ENCODE measurements at places on chromosomes 1 and 21.

DNA sequence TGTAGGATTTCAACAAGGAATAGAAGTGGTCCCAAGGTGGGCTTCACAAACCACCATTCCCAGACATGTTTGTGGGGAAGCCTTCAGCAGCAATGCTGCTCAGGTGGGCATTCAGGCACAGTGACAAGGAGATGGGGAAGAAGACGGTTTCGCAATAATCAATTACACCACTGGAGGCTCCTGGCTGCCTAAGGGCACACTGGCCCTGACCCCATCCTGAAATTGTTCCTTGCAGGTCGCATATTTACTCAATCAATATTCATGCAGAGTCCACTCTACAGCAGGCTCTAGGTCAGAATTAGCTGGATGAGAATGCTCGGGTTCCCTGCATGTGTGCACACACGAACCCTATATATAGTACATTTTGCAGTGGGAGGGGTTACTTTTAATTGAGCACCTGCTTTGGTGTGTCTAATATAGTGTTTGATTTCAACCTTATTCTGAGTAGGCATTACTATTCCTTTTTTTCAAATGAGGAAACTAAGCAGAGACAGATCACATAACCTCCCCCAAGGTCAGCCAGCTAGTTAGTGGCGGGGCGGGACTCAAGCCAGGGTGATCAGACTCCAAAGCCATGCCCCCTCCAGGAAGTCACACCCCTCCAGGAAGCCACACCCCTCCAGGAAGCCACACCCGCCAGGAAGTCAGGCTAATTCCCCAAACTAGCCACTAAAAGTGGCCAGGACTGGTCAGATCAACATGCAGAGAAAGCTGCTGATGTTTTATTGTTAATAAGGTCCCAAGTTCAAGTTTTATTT, 106.5 kb downstream of the HLCS start:
- DNase-seq: no peak

GRCh38 chr1:19046972-19047731, 90.7 kb upstream of the IFFO2 start:
- DNase-seq: no peak

DNA sequence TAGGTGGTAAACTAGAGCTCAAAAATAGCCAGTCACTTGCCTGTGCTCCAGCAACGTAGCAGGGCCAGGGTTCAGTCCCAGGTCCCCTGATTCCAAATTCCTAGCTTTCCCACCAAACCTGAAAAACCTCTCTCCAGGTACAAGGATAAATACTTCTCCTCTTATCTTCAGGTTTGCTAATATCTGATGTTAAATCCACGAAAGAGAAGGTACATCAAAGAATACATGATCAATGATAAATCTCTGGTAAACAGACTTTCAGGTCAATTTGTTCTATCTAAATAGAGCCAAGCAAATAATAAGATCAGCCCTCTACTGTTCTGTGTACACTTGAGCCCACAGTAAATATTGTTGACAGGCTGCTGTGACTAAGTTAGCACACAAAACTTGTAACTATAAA, 52.1 kb upstream of the AKT3 start:
- no peak for DNase-seq

GRCh38 chr1:15400627-15401026, 9.1 kb upstream of the EFHD2 start:
- DNase-seq: no peak

GRCh38 chr1:195804547-195804946, 803.7 kb downstream of the KCNT2 start:
- DNase-seq: no peak

- DNase-seq: no peak
Observed at GRCh38 chr21:35079181-35079580, 30.1 kb upstream of the RUNX1 start.

DNA sequence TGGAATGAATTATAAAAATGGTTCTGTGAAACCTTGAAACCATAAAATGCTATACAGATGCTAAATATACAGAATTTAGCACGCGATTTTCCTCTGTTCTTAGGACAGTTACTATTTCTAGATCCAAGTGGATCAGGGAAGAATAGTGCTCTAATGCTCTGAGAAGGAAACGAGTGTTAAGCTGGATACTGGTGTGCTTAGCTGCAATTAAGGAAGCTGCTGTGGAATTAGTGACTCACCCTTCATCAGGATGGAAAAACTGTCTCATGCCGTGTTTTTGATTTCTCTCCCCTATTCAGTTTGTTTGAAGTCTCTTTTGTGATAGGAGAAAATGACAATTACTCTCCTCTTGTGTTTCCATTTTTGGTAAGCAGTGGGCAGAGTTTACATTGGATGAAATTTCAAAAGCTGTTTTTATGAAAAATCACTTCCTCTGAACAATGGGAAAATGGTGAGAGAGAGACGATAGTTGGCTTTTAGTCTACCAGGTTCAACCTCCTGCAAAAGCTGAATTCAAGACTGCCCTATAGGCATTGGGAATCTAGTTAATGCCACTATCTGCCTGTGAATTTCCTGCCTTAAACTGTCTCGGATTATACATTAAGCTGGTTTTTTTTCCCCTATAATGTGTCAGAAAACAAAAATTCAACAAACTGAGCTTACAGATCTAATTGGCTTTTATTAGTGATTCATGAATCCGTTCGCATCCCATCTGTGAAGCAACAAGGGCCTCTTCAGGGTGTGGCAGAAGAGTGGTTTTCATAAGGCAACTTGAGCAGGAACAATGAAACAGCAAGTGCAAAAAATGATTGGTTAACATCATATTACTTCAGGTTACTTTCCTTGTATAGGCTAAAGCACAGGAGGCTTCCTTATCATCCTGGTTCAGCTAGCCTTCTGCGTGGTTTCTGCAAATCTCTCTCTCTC, 179.8 kb downstream of the ST6GALNAC3 start:
- no peak for DNase-seq

- DNase-seq: no peak
Observed at GRCh38 chr1:164625004-164625617, 66.1 kb downstream of the PBX1 start.

- DNase-seq: no peak
Observed at GRCh38 chr1:34975771-34976170, 9.4 kb downstream of the TMEM35B start.

- DNase-seq: no peak
Observed at GRCh38 chr1:223803211-223803610, 42.5 kb downstream of the TP53BP2 start.

GRCh38 chr1:176696109-176696508, 233.1 kb downstream of the PAPPA2 start:
- no peak for DNase-seq

DNA sequence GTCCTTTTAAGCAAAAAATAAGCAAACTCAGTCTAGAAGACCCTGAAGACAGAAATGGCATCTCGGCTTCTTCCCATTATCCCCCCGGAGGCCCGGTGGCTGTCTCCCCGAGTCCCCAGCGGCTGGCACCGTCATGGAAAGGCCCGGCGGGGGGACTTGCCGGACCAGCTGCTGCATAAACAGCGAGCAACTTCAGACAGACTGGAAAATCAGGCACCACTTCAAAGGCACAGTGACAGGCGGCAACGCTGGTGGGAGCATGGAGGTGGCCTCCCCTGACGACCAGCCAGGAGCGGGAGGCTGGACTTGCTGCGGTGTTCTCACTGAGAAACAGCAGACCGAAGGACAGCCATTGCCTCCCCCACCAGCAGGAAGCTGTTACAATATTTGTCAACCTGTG, 18.4 kb upstream of the C1QA start:
- DNase-seq: no peak

DNA sequence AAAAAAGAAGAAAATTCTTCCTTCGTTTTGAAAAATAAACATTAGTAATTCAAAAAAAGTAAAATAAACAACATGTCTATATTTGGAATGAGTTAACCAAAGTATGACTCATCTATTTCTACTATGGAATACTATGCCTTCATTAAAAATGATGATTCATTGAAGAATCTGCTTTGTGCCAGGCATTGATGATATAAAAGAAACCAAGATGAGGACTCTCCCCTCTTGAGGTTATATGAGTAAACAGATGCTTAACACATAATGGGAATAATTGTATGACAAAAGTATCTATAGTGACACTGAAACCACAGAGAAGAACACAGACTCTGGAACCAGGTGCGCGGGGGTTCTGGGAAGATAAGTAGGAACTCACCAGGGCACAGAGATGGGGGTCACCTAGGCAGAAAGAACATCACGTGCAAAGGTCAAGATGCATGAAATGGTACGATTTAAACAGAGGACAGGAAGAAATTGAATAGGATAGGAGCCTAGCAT, 18.8 kb downstream of the ELF3 start:
- no peak for DNase-seq

- no peak for DNase-seq
Observed at GRCh38 chr1:240811256-240811655, 199.3 kb upstream of the GREM2 start.

GRCh38 chr21:35579520-35580293, 480.6 kb downstream of the SETD4 start:
- DNase-seq: no peak

- no peak for DNase-seq
Observed at GRCh38 chr1:147821883-147822282, 61.5 kb upstream of the GJA5 start.

DNA sequence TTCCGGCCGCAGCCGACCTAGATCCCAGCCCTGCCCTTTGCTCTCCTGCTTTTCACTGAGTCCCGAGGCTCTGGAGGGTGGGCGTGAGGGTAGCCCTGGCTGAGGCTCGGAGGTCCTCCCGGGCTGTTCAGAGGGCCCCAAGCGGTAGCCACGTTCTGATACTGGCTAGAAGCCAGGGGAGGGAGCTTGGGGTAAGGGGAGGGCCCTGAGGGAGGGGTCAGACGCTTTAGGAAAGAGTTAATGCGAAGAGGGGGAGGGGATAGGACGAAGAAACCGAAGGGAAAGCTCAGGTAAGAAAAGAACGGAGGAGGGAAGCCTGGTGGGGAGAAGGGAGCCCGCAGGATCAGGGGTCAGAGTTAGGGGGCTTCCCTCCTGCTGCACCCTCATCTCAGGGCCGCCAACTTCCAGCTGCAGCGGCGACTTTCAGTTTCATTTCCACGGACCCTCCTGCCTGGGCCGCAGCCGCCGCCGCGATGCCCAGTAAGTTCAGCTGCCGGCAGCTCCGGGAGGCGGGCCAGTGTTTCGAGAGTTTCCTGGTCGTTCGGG, at the start of gene MOV10:
MOV10 (plus strand) TSS at position 220 of the 546 bp plus-strand sequence; CDS start at position 474, 254 bp downstream.
- peak; percentile 50 for DNase-seq

GRCh38 chr1:17913326-17914115, 158.4 kb downstream of the ACTL8 start:
- DNase-seq: no peak

GRCh38 chr21:25080141-25080540, 527.1 kb downstream of the MRPL39 start:
- DNase-seq: no peak

DNA sequence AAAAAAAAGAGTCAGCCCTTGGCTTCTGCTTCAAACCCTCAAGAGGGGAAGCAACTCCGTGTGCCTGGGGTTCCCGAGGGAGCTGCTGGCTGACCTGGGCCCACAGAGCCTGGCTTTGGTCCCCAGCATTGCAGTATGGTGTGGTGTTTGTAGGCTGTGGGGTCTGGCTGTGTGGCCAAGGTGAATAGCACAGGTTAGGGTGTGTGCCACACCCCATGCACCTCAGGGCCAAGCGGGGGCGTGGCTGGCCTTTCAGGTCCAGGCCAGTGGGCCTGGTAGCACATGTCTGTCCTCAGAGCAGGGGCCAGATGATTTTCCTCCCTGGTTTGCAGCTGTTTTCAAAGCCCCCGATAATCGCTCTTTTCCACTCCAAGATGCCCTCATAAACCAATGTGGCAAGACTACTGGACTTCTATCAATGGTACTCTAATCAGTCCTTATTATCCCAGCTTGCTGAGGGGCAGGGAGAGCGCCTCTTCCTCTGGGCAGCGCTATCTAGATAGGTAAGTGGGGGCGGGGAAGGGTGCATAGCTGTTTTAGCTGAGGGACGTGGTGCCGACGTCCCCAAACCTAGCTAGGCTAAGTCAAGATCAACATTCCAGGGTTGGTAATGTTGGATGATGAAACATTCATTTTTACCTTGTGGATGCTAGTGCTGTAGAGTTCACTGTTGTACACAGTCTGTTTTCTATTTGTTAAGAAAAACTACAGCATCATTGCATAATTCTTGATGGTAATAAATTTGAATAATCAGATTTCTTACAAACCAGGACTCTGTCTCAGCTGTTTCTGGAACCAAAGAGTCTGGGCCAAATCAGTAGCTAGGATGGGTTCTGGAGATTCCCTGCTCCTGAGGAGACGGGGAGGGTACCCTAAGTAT, 26.8 kb upstream of the KDM4A start:
- no peak for DNase-seq

- DNase-seq: no peak
Observed at GRCh38 chr1:64019818-64020217, 183.6 kb upstream of the UBE2U start.

GRCh38 chr1:65623895-65624294, 168.8 kb upstream of the PDE4B start:
- DNase-seq: no peak

- no peak for DNase-seq
Observed at GRCh38 chr1:33460947-33461629, 11.4 kb upstream of the ZSCAN20 start.

GRCh38 chr1:94753171-94753972, 66.8 kb upstream of the SLC44A3 start:
- DNase-seq: no peak

DNA sequence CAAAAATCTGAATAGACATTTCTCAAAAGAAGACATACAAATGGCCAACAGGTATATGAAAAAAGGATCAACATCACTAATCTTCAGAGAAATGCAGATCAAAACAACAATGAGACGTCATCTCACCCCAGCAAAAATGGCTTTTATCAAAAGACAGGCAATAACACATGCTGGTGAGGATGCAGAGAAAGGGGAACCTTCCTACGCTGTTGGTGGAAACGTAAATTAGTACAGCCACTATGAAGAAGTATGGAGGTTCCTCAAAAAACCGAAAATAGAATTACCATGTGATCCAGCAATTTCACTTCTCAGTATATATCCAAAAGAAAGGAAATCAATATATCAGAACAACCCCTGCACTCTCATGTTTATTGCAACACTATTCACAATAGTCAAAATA, 65.1 kb upstream of the ATP1B1 start:
- no peak for DNase-seq

DNA sequence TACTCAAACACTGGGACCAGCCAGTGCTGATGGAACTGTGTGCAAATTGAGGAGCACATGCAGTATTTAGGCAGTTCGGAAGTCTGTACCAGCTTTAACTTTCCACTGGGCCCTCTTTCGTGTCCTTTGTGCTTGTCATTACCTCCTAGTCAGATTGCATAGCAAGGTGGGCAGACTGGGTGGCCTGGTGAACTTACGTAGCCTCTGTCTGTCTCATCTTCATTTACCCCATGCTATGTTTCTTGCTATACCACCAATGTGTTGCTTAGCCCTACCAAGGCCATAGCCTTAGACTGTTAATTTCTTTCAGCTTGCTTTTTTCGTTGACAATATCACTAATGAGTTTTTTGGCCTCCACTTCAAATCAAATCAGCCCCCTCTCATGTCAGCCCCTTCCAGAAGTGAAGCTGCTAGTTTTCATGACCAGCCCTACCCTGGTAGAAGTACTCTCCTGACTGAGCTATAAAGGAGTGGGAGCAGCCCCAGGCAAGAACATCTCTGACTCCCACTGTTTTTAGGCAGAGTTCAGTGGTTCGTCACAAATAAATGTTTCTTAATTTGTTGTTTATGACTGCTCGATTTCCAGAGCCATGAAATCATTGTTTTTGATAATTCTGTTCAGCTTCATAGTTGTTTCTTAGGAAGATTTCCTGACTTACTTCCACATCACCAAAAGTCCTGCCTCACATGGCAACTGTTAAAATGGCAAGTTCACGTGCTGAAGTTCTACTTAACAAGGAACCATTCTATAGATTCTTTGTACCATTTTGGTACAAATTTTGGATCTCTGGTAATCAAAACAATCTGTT, 19.3 kb downstream of the PRKACB start:
- no peak for DNase-seq

- no peak for DNase-seq
Observed at GRCh38 chr1:9473032-9473807, 66.0 kb upstream of the SLC25A33 start.
